GM23338 (cell line): ENCODE measurements at places on chromosomes 5 and 9.

- no peak for DNase-seq
Measured at GRCh38 chr9:107624234-107624948, 134.8 kb upstream of the KLF4 start.

- DNase-seq = no peak
Measured at GRCh38 chr9:23621924-23622323, 204.1 kb downstream of the ELAVL2 start.

DNA sequence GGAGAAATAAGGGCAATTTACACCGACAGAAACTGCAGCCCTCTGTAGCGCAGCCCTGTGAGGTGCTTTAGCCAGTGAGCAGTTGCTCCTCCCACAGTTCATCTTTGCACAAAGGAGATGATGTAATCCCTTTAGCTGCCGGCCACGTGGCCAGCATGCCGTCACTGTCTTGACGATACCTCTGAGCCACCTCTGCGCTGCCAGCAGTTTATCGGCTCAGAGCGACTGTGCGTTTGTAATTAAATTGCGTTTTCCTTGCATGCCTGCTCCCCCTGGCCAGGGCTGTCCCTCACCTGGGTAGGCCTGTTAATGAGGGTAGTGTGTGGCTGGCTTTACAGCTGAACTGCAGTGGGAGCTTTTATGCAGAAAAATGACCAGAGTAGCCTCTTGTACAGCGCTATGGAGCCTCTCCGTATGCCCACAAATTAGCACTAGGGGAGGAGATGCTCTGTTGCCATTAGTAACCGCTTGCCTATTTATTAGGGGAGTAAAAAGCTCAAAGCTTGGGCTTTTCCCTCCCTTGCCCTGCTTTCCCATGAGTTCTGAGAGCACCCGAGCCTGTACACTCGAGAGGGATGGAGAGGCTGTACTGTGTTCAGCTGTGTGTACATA, 107.0 kb downstream of the TRIO start:
- peak; percentile 86 for DNase-seq

- DNase-seq = peak; percentile 24
Measured at GRCh38 chr5:95823738-95824609, 1.4 kb upstream of the GLRX start.

- no peak for DNase-seq
Measured at GRCh38 chr5:180113660-180114303, 42.2 kb upstream of the RNF130 start.

GRCh38 chr9:82490019-82490499, 501.5 kb downstream of the SPATA31D1 start:
- DNase-seq = no peak

GRCh38 chr9:16396389-16396788, 474.1 kb downstream of the BNC2 start:
- DNase-seq = no peak

GRCh38 chr9:37200433-37201005, 80.1 kb downstream of the ZCCHC7 start:
- no peak for DNase-seq

GRCh38 chr5:44770780-44771717, 37.7 kb upstream of the MRPS30 start:
- no peak for DNase-seq

- DNase-seq = no peak
Measured at GRCh38 chr9:112726428-112726827, 8.5 kb upstream of the INIP start.

DNA sequence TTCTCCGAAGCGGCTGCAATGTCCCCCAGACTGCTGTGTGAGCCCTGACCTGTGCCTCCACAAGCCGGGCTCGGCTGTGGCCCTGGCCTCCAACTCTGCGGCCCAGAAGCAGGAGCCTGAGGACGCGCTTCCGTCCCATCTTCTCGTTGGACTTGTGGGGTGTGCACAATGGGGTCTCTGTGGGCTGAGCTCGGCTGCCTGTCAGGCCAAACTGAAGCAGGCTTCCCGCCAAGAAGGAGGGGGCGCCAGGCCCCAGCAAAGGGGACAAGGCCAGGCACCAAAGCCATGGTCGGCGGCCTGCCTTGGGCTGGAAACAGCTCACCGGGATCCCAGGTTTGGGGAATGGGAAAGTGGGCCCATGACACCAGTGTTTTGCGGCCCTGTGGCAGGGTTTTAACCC, 4.1 kb downstream of the NOTCH1 start:
- DNase-seq = no peak

DNA sequence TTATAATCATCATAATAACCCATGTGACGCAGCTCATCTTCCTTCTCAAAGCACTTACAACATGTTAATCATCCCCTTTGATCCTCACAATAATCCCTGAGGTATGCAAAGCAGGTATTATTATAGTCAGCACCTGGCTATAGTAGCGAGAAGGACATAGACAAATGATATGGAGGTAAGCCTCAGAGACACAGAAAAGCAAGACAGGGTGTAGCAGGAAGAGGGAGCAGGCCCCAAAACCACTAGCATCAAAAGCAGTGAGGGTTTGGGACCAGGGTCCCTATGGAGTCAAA, 139.2 kb upstream of the SLC30A5 start:
- no peak for DNase-seq

- DNase-seq = no peak
Measured at GRCh38 chr5:180470361-180470760, 23.8 kb upstream of the CNOT6 start.

DNA sequence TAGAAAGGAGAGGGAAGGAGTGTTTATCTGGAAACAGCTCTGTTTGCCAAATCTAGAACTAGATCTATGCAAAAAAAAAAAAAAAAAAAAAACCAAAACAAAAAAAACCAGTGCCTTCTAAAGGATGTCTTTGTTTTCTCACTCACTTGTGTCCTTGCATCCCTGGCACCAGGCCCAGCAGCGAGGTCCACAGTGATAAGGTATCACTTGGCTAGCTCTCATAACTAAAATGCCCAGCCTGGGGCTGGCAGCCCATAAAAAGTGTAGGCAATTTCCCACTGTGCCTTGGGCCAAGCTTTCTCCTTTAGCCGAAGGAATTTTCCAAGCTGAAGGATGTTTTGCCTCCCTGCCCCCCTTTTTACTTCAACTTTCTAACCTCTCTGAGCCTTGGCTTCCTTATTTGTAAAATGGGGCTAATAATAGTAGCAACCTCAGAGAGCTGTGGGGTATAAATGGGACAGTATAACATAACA, 20.8 kb downstream of the RGS3 start:
- no peak for DNase-seq

- no peak for DNase-seq
Measured at GRCh38 chr9:98391406-98391805, 136.0 kb upstream of the TBC1D2 start.

GRCh38 chr9:72150661-72151060, 1.4 kb downstream of the GDA start:
- no peak for DNase-seq

DNA sequence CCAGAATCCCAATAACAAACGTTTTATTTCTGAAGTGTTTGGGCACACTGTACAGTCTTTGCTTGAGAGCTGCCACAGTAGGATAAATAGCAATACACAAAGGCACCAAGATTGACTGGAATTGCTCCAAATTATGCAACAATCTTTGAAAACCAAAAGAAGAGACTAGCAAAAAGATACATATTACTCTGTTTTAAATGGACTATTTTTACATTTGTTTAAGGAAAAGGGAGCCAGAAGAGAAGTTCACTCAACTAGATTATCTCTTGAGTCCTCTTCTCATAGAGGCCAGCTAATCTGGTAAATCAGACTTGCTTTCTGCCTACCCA, 385.0 kb upstream of the SLC30A5 start:
- no peak for DNase-seq

DNA sequence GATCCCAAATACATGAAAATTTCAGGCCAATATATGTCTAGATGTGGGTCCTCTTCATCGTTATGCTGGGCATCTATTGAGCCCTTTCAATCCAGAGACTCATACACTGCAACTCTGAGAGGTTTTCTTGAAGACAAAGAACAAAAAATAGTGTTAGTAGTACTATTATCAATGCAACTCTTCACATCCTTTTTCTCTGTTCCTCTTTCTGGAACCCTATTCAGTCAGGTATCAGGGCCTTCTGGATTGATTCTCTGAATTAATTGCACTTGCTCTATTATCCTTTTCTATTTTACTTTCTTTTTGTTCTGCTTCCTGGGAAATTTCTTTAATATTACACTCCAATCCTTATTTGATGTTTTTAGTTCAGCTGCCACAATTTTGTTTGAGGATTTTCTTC, 18.5 kb upstream of the FAM120A start:
- no peak for DNase-seq

DNA sequence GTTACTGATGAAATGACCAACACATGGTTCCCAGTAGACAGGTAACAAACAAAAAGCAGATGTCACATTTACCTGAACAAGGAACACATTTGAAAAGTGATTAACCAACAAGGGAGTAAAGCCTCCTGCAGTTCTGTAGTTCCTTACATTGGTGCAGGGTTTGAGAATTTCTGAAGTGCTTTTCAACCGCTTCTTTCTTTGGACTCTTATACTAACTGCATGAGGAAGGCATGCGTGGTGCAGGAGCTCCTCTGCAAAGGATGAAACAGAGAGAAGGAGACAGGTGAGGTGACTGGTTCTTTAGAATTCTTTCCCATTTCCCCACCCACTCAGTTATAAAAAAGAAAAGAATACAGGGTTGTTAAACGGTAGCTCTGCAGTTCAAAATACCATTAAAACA, 4.6 kb upstream of the IL9 start:
- DNase-seq = no peak

DNA sequence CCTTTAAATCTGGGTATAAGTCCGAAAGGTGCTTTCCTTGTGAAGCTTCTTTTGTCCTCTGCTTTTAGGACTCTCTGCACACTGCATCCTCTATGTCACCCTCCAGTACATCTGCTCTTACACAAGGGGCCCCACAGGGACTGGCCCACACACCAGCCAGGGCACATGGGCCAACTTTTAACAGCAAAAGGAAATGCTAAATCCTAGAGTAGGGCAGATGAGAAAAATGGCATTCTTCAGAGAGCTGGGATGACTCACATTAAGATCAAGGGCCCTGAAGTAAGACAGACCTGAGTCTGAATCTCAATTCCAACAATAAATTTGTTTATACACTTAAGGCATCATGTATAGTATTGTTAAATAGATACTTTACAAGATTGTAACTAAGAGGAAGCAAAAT, 40.3 kb upstream of the CDKN2B start:
- DNase-seq = no peak

- DNase-seq = no peak
Measured at GRCh38 chr5:124790301-124790894, 44.0 kb upstream of the ZNF608 start.

DNA sequence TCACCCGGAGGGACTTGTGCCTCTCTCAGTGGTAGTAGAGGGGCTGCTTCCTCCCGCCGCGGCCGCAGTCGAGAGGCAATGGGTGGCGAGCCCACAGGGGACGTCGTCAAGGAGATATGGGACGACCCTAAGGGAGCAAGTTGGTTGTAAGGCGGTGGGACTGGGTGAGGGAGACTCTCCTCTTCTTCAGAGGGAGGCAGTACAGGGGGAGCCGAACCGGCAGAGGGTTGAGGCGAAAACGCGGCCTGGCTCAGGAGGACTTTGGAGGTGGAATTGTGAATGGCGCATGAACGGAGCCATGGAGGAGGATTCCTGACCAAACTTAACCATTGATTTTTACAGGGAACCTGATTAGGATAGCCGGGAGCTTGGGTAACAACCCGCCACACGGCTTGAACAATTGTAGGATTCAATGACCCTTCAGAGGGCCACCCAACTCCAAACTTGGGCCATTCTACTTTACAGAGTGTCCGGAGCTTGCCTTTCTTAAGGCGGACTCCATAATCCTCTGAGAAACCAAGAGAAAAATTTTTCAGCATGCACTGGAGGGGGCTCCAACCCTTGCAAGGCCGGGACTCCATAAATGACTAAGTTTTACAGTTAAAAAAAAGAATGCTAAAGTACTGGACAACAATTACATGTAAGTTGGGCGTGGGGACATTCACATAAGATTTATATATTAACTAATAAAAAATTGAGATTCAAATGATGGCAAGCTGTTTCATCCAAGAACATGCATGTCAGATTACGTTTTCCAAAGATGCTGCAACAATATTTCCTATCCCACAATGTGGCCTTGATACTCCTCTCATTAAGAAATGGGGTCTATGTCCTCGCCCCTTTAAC, 19.4 kb upstream of the RHOBTB3 start:
- DNase-seq = peak; percentile 81

- DNase-seq = no peak
Measured at GRCh38 chr9:36575411-36575882, 2.8 kb downstream of the MELK start.

DNA sequence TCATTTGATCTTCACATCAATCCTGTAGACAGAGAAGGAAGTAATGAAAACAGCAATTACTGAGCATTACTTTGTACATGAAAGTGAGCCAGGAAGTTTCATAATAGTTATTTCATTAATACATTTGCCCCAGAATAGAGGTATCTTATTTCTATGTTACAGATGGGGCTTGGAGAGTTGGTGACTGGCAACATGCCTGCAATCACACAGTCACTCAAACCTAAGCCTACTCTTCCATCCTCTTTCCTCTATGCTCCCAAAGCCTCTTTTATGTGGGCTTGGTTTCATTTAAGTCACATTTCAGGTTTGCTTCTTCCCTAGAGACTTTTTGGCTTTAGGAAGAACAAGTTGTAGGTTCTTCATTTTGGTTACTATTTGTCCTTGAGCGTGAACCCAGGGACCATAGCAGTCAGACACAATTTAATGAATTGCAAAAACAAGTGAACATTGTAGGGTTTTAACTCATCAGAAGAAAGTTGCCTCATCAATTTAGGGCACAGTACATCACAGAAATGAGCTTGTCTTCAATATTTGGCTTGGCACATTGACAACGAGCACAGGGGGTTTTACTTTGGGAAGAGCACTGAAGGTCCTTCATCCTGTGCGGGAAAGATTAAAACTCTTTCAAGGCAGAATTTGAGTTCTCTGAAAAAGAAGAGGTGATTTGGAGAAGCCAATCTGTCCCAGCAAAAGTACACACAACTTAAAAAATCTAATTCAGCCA, 381.1 kb downstream of the TMEM38B start:
- DNase-seq = no peak

- peak; percentile 42 for DNase-seq
Measured at GRCh38 chr5:139835656-139836055, 40.0 kb downstream of the PSD2 start.
